ENCODE measurements at places on chromosomes 2 and 18.

DNA sequence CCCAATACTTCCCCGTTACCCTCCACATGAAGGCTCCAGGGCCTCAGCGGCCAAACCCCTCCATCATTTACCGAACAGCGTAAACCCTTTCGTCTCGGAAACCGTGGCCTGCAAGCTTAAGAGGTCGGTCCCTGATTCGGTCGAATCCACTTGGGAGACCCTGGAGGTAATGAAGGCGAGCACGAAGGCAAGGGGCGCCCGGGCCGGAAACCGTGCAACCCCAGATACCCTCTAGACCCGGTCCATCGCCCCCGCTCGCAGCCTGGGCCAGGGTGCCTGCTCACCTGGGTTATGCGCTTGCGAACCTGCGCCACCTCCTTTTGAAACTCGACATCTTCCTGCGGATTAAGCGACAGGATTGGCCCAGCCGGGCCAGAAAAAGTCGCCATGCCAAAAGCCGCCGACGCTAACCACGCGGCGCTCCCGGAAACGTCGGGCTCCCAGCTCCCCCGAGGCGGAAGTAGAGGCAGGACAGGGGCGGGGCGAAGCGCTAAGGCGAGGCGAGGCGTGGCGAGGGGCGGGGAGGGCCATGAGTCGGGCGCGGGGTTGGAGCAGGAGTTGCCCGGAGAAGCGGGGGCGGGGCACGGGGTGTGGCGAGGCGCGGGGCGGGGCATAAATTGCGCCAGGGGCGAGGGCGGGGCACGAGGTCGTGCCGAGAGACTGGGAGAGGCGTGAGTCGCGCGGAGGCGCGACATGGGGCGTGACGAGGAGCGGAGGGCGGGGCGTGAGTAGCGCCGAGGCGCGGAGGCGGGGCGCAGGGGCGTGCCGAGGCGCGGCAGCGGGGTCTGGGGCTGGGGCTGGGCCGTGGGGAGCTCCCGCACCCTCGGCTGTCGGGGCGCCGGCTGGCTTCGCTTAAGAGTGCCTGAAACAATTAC, at the start of gene NIFK:
Gene NIFK (minus strand): TSS at position 414 of the 875 bp plus-strand sequence. CDS start 25 bp downstream, at position 389.
- H3K36me3 ChIP-seq, result peaks cover 12% of the 10 kb centered on the region
- H3K4me1 ChIP-seq, result no peaks in the 10 kb centered on the region
- H3K27ac ChIP-seq, result peak within 1 kb of the TSS; percentile 89

GRCh38 chr2:212274215-212274614, 264.4 kb downstream of the ERBB4 start:
- no peaks in the 10 kb centered on the region for H3K27me3 ChIP-seq
- DNase-seq, result no peak
- H3K4me3 ChIP-seq, result no peak overlapping the region
- H3K4me1 ChIP-seq, result peaks cover 4% of the 10 kb centered on the region
- no peaks in the 10 kb centered on the region for H3K36me3 ChIP-seq
- no peak overlapping the region for H3K27ac ChIP-seq

GRCh38 chr2:10989151-10989550, 77.4 kb downstream of the KCNF1 start:
- no peak overlapping the region for H3K27ac ChIP-seq
- no peak overlapping the region for H3K4me3 ChIP-seq
- H3K27me3 ChIP-seq, result no peaks in the 10 kb centered on the region
- no peaks in the 10 kb centered on the region for H3K36me3 ChIP-seq
- no peaks in the 10 kb centered on the region for H3K4me1 ChIP-seq

DNA sequence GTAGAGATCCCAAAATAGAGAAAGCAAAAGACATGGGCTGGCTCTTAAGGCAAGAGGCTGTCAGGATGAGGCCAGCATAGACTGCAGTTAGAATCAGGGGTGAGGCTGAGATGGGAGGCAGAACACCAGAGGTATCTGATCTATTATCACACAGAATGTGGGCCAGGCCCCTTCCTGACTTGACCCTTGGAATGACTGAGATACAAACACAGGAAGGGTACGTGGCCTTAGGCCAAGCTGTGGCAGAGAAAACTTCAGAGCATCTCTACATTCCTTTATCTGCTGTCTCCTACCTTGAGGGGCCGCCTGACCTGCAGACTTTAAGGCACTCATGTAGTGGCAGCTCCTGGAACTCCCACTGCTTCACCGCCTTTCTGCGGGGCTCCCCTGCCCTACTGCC, 28.4 kb downstream of the TMEM17 start:
- peaks cover 21% of the 10 kb centered on the region for H3K4me1 ChIP-seq
- H3K27me3 ChIP-seq, result no peaks in the 10 kb centered on the region
- no peak overlapping the region for H3K4me3 ChIP-seq
- peak overlapping the region; percentile 37 for H3K27ac ChIP-seq
- DNase-seq, result no peak

- no peaks in the 10 kb centered on the region for H3K36me3 ChIP-seq
- no peak for DNase-seq
- H3K27me3 ChIP-seq, result no peaks in the 10 kb centered on the region
- no peak overlapping the region for H3K4me3 ChIP-seq
Observed at GRCh38 chr18:40976050-40976449, 979.0 kb upstream of the PIK3C3 start.

DNA sequence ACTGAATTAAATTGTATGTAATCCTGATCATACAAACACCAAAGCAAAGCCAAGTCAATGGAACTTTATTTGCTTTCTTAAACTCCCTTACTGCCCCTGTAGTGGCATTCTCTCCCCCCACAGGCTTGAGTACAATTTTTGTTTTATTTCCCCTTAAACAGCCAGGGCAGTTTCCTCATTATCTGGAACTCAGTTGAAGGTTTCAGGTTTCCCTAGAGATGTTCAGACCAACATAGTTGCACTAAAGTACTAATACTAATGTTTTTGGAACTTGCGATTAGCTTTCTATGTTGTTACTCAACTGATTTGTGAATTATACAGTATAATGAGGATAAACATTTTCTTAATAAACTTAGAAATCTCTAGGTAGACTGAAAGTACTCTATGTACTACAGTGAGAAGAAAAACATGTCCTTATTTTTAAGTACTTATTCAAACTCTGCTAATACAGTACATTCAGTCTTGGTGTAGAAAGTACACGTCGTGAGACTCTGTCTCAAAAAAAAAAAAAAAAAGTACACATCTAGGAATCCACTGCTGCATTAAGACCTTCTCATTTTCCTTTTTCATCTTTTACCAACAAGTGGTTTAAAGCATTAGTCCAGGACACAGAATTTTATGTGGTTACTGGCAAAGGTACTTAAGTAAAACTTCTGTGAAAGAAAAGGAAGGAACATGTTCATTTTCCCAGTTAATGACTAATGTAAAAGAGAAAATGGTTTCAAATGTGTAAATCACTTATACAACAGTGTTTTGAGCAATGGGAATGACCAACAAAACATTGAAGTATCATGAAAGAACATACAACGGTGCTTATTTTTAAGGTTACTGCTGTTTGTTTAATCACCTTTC, 209.5 kb upstream of the SMAD7 start:
- no peaks in the 10 kb centered on the region for H3K27me3 ChIP-seq
- peak overlapping the region; percentile 31 for H3K4me3 ChIP-seq
- DNase-seq, result no peak
- H3K36me3 ChIP-seq, result no peaks in the 10 kb centered on the region

- H3K36me3 ChIP-seq, result no peaks in the 10 kb centered on the region
- no peak overlapping the region for H3K4me3 ChIP-seq
- H3K4me1 ChIP-seq, result no peaks in the 10 kb centered on the region
Observed at GRCh38 chr18:51092117-51092516, 62.1 kb downstream of the SMAD4 start.

GRCh38 chr2:148979919-148980277, 58.6 kb upstream of the LYPD6B start:
- no peak for DNase-seq
- H3K27ac ChIP-seq, result no peak overlapping the region
- H3K4me1 ChIP-seq, result no peaks in the 10 kb centered on the region
- no peaks in the 10 kb centered on the region for H3K27me3 ChIP-seq
- no peak overlapping the region for H3K4me3 ChIP-seq

DNA sequence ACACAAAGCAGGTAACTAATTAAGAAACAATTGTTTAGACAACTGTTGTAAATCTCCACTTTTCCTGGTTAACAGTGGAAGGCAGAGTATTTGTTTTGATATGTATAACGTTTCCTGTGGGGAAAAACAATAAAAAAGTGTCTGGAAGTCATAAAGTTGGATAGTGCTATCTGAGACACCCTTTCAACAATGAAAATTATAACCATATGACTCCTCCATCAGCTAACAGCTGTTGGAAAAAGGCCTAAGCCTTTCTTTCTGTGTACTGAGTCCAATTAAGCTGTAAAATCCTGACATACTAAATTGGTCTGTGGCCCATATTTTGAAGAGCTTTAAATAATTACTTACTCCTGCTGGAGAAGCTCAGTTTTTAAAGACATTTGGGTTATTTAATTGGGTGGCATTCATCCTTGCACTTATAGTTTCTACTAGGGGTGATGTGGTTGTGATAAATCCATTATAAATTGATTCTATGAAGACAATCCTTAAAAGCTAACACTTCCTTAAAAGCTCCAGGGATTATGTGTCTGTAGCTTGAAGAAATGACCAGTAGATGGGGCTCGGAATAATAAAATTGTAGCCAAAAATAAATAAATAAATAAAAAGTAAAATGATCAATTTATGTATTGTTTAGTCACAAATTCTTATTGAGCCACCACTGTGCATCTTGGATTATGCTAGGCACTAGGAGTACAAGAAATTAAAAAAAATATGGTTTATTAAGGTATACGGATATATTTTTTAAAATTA, 698.1 kb upstream of the NXPH2 start:
- no peaks in the 10 kb centered on the region for H3K4me1 ChIP-seq
- DNase-seq, result no peak
- no peak overlapping the region for H3K27ac ChIP-seq
- H3K36me3 ChIP-seq, result no peaks in the 10 kb centered on the region
- H3K4me3 ChIP-seq, result no peak overlapping the region
- H3K27me3 ChIP-seq, result no peaks in the 10 kb centered on the region

DNA sequence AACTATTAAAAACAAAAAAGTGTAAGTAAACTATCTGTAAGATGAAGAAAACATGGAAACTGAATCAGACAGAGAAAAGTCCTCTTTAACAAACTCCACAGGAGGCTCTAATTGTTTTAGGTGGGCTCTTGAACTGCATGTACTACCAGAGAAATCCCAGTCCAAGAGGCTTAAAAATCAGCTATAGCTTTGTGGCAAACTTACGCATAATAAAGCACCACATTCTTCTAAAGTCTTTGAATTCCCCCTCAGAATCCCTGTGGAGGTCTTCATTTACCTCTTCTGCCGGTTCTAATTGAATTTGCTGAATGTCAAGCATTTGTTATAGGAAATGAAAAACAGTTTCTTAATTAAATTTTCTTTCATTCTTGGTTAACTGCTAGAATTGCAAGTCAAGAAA, 40.8 kb downstream of the CHN1 start:
- no peaks in the 10 kb centered on the region for H3K4me1 ChIP-seq
- no peaks in the 10 kb centered on the region for H3K27me3 ChIP-seq
- H3K4me3 ChIP-seq, result no peak overlapping the region
- DNase-seq, result no peak

- no peaks in the 10 kb centered on the region for H3K27me3 ChIP-seq
- DNase-seq, result no peak
- peaks cover 2% of the 10 kb centered on the region for H3K4me1 ChIP-seq
- no peaks in the 10 kb centered on the region for H3K36me3 ChIP-seq
- no peak overlapping the region for H3K4me3 ChIP-seq
Observed at GRCh38 chr18:22739789-22740188, 193.3 kb upstream of the RBBP8 start.

DNA sequence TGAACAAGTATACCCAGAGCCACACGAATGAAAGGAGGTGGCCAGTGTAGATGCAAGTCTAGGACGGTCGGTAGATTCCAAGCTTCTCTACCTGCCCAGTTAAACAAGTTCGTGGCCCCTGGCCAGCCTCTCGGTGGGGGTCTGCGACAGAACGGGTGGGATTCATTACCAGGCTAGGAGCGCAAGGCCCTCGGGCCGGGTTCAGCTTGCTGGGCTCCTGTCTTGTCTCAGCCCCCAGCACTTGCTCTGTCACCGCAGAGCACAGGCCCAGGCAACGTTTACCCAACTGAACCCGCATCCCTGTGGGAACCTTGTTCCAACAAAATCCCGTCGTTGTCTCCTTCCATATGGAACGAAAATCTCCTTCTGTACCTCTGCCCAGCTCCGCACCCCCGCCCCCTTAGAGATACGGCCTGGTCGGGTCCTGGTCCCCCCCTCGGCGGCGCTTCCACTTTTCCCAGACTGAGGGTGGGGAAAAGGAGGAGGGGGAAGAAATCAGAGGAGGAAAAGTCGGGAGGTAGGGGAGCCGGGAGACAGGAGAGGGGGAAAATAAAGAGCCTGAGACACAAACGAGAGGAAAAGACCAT, 1.9 kb upstream of the EMX1 start:
- H3K27ac ChIP-seq, result no peak overlapping the region
- H3K36me3 ChIP-seq, result no peaks in the 10 kb centered on the region
- H3K4me1 ChIP-seq, result peaks cover 11% of the 10 kb centered on the region
- H3K27me3 ChIP-seq, result peaks cover 46% of the 10 kb centered on the region
- H3K4me3 ChIP-seq, result peak overlapping the region; percentile 60

GRCh38 chr2:5164776-5165525, 527.2 kb upstream of the SOX11 start:
- H3K36me3 ChIP-seq, result no peaks in the 10 kb centered on the region
- no peaks in the 10 kb centered on the region for H3K4me1 ChIP-seq
- H3K27me3 ChIP-seq, result no peaks in the 10 kb centered on the region
- no peak overlapping the region for H3K4me3 ChIP-seq

- no peak for DNase-seq
- H3K27me3 ChIP-seq, result no peaks in the 10 kb centered on the region
- H3K36me3 ChIP-seq, result no peaks in the 10 kb centered on the region
- no peaks in the 10 kb centered on the region for H3K4me1 ChIP-seq
- H3K27ac ChIP-seq, result no peak overlapping the region
- H3K4me3 ChIP-seq, result no peak overlapping the region
Observed at GRCh38 chr18:68992719-68993482, 195.0 kb downstream of the CCDC102B start.

DNA sequence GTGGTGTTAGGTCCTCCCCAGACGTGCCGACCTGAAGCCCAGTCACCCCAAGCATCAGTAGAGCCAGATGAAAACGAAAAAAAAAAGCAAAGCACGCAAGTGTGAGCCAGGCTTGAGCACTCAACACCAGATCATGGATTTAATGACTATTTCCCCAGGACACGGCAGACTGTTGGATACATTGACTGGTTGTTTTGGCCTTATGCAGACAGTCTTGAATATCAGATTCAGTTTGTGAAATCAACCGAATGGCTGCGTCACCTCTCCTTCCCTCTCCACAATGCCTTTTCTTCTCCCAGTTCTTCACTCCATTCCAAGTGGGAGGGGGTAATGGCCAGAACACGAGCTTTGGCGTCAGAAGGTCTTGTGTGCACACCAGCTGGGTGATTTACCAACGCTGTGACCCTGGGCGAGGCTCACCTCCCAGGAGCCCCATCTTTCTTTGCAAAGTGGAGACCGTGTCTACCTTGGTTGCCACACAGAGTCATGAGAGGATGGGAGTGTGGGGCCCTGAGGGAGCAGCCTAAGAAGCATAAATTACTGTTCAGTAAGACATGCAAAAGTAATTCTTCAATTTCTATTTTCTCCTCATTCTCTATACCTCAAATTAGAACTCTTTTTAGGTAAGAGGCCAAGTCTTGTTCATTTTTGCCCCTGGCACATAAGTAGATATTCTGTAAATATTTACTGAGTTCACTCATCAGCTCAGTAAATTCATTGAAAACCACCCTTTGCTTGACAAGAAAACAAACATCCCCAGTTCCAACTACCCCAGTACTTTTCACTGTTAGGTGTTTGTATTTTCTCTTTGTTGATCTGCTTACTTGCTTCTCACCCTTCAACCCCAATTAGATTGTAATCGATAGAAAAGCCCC, 181.1 kb upstream of the COPS8 start:
- H3K4me1 ChIP-seq, result no peaks in the 10 kb centered on the region
- no peak overlapping the region for H3K27ac ChIP-seq
- DNase-seq, result no peak
- no peaks in the 10 kb centered on the region for H3K27me3 ChIP-seq
- no peaks in the 10 kb centered on the region for H3K36me3 ChIP-seq
- no peak overlapping the region for H3K4me3 ChIP-seq

- no peaks in the 10 kb centered on the region for H3K27me3 ChIP-seq
- no peaks in the 10 kb centered on the region for H3K4me1 ChIP-seq
- DNase-seq, result no peak
- no peak overlapping the region for H3K4me3 ChIP-seq
Observed at GRCh38 chr18:54181856-54182602, 42.4 kb downstream of the MBD2 start.
